ENCODE measurements at places on chromosomes 5 and 9.
A peak's percentile ranks its signal among the peaks of the same experiment; 100 is the strongest.

GRCh38 chr5:133247151-133247709 is 195.4 kb downstream of the HSPA4 start:
- DNase-seq = no peak

- no peak for DNase-seq
Observed at GRCh38 chr9:36389590-36389989, 10.5 kb downstream of the RNF38 start.

- no peak for DNase-seq
Observed at GRCh38 chr9:137077010-137077747, at the start of gene UAP1L1. Gene UAP1L1, plus strand, starts transcription at chr9:137077517. Its CDS starts 16 bp downstream, at chr9:137077533.

- no peak for DNase-seq
Observed at GRCh38 chr9:35618854-35619799, 914 bp upstream of the CD72 start.

DNA sequence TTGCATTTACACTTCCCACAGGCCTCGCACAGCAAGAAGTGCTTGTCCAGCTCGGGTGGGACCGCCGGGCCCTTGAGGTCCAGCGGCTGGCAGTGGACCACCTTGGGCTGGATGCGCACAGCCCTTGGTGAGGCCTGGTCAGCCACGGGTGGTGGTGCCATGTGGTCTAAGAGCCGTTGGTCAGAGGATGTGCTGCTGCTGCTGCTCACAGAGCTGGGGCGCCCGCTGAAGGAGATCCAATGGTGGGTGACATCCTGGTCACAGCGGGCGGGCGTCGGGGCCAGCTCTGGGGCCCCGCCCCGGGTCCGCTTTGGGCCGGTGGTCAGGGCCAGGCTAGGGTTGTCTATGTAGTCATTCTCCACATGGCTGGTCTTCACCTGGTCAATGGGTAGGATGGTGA is 10.2 kb downstream of the SPRY4 start:
- DNase-seq = no peak

GRCh38 chr9:11726659-11727058 is 966.5 kb upstream of the TYRP1 start:
- no peak for DNase-seq

DNA sequence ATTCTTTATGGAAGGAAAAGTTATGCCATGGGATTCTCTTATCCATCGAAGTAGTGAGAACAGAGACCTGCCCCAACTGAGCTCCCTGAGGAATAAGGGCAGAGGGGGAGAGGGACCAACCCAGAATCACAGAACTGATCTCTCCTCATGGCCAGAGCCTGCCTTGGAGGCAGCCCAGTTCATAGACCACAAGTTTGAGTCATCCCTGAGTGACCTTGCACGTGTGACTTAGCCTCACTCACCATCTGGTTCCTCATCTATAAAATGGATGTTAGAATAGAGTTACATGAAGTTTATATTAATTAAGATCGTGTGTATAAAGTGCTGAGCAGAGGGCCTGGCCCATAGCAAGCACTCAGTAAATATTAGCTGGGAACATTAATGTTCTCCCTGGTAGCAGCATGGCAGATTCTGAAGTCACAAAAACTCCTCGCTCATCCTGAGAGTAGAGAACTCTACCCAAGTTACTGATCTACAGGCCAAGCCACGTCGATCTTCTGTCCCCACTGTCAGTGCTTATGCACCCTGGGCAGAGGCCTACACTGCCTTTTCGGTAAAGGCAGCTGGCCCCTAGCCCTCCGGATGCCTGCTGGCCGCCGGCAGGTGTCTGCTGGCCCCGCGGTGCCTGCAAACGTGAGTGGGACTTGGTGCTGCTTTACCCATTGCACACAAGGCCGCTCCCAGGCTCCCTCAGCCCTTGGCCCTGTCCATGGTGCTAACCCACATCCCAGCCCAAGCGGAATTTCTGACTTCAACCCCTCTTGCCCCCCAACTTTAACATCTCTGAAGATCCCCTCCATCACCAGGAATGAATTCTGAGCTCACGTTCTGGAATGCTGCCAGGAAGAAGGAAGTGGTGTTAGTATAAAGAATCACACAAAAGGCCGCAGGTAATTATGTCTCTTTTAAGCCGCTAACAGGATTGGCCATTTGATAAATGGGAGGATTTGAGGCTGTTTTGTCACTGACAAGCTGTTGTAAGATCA is 61.1 kb upstream of the ARAP3 start:
- peak; percentile 44 for DNase-seq

DNA sequence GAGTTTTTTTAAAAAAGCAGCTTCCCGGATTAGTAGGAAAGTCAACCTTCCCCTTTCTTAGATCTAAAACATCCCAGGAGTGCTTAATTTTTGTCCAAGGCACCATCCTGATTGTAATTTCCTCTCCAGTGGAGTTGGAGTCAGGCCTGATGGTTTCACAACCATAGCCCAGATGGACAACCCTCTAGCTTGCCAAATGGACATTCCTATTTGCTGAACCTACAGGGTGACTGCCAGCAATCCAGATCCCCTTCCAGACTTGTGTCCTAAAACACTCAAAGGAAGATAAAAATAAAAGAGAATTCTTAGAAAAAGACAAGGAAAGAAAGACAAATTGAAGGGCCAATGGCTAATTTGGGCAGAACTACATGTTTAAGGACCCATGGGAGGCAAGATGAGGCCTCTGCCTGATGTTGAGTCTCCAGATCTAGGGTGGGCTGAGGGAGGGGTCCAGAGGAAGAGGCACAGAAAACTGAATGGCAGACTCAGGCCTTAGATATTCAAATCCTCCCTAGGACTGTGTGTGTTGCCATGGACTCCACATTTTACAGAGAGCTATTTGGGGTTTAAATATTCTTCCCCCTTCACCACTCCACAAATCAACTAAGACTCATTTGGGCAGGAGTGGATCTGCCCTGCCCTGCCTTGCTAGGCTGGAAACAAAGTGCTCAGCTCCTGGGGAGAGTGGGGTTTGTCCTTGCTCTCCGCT is 38.5 kb upstream of the SLC44A1 start:
- no peak for DNase-seq
